ENCODE measurements at places on chromosomes 2 and 18.

- peak; percentile 53 for DNase-seq
These were observed 52.6 kb downstream of the CD28 start for GRCh38 chr2:203758841-203759689.

- DNase-seq, result no peak
These were observed 414.6 kb upstream of the TRIB2 start for GRCh38 chr2:12302140-12302539.

DNA sequence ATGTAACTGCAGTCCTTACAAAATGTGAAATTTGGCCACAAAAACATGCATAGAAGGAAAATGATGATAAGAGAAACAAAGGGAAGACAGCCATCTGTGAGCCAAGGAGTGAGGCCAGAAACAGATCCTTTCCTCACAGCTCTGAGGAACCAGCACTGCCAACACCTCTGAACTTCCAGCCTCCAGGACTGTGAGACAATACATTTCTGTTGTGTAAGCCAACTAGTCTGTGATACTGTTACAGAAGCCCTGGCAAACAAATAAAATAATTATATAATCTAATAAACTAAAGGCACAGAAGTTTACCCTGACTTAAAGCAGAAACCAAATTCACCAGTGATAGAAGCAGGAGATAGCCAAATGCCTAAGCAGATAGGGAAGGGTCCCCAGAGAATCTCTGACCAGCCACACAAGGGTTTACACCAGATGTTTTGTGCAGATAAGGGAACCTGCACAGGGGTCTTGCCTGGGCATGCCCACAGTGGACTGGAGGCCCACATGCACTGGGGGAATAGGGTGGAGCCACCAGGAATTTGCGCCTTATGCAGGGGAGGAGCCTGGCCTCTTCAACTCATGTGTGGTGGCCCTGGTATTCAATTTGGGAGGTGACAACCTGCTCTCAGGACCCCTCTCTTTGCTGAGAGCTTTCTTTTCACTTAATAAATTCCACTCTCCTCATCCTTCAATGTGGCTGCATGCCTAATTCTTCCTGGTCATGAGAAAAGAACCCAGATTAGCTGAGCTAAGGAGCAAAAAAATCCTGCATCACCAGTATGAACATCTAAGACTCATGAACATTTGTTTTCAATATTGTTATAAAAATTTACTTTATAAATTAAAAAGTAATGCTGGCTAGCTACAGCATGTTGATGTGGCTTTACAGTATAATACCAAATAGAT, 3.8 kb upstream of the GCC2 start:
- no peak for DNase-seq

DNA sequence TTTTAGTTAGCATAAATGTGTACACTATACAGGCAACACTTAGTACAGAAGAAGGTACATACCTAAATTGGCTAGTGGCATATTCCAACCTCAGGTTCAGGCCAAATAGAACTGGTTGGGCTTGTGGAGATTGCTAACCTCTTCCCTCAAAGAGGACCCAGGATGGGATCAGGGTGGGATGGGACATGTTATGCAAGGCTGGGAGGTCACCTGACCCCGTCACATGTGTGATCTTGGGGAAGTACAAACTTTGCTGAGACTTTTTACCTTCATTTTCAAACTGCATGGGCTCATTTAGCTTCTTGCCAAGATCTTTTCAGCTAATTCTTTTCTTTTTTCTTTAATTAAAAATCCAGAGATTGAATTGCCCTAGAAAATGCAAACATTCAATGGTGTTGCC, 36.9 kb downstream of the TMEM17 start:
- DNase-seq, result no peak

DNA sequence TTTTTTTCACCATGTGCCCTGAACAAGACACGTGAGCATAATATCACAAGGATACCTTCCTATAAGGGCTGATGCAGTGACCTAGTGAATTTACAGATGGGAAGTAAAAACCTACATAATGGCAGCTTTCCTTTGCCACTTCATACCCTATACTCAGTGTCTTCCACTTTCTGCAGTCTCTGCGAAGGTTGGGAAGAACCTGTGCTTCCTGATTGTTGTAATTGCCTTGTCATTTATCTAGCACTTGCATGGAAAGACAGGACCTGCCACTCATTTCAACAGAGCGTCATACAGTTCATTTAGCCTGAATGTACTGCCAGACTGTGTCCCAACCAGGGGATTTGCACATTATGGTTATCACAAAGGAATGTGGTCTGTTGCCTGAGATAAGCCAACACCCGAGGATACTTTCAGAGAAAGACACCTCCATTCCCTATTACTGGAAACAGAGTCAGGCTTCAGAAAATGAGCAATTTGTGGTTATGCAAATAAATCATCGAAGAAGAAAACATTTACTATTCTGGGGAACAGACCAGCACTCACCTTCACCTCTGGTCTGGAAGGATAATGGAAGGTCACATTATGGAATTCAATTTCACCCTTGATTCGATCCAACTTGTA, 55.0 kb downstream of the ABCB11 start:
- no peak for DNase-seq

DNA sequence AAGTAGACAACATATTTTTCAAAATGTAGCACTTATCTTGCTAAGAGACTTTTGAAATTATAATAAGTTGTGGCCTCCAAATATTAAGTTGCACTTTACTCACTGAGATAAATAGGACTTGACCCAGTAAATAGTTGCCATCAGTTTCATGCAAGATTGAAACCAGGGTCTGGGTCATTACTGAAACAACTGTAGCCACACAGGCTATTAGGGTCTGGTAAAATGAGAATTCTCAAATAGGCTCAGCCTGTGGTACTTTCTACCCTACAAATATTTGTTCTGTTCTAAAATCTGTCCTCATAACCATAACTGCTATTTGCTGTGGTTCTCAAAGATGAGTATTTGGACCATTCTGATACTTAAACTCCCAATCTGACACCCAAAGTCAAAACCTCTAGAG, 115.4 kb upstream of the STK17B start:
- no peak for DNase-seq

DNA sequence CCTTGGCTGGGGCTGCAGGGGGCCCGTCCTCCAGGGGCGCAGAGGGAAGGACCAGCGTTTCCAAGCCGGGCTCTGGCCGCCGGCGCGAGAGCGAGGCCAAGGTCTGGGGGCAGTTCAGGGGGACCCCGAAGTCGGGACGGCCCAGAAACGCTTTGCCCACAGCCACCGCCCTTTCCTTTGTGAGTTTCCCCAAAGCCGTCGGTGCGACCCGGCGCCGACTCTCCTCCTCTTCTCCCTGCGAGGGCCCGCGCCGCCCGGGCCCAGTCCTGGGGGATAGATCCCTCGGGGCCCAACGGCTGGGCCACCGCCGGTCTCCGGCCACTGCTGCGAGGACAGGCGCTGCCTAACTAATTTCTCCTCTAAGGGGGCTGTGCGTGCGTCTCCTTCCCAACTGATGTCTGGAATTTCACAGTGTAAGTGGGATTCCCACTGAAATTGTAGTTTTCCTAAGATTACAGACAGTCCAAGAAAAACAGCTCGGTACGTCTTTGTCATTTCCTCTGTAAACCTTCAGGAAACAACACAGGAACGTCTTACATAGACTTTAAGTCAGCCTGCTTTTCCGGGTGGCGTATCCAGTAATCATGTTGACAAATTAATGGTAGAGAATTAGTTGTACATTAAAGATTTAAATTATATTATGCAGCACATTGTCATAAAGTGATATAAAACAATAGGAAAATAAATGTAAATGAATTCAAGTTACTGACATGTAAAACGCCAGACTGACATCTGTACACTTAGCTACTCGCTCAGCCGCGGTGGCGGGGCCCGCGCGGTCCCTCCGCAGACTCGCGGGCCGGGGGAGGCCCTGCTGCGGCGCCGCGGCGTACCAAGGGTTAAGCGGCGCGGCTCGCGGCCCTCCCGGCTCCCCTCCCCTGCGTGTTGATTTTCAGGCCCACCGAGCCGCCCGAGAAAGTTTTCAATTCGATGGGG, 139.4 kb upstream of the SIX3 start:
- DNase-seq, result no peak

- peak; percentile 41 for DNase-seq
These were observed 29.4 kb downstream of the STAT1 start for GRCh38 chr2:190984595-190984994.

- no peak for DNase-seq
These were observed 82.4 kb upstream of the GATA6 start for GRCh38 chr18:22086973-22087372.

- no peak for DNase-seq
These were observed 411.1 kb downstream of the FIGN start for GRCh38 chr2:163324677-163325076.

- no peak for DNase-seq
These were observed 179.4 kb upstream of the ARL4C start for GRCh38 chr2:234676109-234676782.

DNA sequence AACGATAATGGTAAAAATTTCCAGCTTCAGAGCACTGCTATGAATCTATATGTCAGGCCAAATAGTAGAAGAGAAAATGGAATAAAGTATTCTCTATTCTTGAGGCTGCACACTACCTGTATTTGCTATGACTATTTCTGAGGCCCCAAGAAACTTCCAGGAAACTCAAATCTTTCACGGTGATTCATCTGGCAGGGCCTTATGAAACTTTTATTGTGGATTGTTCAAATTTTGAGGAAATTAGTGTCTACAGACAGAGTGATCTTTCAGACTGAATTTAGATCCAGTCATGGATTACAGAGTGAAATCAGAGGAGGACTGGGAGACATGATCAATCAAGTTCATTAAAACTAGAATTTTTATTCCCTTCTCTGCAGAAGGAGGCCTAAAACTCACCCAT, 4.1 kb upstream of the VSNL1 start:
- no peak for DNase-seq

- no peak for DNase-seq
These were observed 11.5 kb upstream of the POLR1B start for GRCh38 chr2:112530728-112531127.

- DNase-seq, result peak; percentile 39
These were observed 121.8 kb downstream of the MAIP1 start for GRCh38 chr2:200077210-200077650.

- peak; percentile 47 for DNase-seq
These were observed 303.7 kb downstream of the SS18 start for GRCh38 chr18:25786758-25787157.

DNA sequence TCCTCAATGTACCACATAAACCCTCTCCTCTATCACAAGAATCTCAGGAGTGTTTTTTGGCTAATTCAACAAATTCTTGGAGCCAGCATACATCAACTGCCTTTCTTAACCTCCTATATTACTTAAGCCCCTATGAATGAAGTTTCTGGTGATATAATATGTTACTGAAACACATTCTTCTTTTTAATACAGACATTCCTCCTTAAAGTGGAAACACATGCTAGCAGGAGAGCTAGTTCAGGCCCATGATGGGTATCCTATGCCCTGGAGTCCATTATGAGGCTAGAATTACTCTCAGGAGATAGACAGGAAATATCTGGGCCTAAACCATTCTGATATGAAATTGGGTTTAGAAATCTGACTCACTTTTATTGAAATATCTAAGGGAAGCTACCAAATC, 26.6 kb upstream of the RMDN2 start:
- DNase-seq, result no peak

DNA sequence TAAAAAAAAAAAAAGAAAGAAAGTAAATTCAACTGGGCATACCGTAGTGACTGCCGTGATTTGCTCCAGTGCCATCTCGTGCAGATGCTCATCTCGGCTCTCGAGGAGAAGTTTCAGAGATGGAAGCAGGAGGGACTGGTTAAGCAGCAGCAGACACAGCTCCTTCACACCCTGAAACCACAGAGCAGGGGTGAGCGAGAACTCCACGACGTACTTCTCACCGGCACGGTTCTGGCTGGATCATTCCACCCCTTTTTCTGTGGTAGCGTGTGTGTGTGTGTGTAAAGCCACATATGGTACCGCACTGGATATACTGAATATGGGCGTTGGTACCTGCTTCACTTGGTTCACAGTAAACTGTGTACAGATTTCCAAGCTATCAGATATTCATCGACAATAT, 382.2 kb downstream of the NBAS start:
- DNase-seq, result no peak

- peak; percentile 1 for DNase-seq
These were observed 68.1 kb downstream of the MYOM1 start for GRCh38 chr18:3151399-3152264.

DNA sequence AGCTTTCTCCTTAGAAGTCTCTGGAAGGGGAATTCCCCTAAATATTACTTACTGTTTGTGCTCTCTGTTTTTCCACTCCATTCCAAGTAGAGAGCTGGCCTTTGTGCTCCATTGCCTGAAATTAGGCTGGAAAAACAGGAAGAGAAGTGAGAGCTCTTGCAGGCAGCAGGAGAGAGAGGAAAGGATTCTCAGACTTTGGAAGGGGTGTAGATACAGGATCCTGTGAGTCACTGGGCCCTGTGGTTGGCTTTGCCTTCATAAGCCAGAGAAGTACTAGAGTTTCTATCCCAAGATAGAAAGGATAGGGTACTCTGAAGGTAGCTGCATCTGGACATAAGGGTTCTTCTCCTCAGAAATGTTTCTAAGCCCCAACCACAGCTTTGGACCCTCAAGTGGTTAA, 188.9 kb downstream of the CMPK2 start:
- no peak for DNase-seq

DNA sequence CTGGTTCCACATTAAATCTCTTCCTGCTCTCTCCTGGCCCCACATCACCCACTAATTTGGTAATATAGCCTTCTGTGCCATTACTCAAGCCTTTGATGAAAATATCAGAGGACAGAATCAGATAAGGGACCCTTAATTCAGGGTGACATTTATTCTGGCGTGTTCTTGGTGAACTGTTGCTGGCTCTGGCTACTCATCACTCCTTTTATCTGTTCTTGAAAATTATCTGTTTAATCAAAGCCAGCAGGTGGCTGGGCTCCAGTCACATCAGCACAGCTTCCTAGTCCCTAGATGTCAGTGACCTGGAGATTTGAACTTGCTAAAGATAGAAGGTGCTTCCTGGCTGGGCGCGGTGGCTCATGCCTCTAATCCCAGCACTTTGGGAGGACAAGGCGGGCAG, 26.9 kb upstream of the SLC35F6 start:
- DNase-seq, result no peak

DNA sequence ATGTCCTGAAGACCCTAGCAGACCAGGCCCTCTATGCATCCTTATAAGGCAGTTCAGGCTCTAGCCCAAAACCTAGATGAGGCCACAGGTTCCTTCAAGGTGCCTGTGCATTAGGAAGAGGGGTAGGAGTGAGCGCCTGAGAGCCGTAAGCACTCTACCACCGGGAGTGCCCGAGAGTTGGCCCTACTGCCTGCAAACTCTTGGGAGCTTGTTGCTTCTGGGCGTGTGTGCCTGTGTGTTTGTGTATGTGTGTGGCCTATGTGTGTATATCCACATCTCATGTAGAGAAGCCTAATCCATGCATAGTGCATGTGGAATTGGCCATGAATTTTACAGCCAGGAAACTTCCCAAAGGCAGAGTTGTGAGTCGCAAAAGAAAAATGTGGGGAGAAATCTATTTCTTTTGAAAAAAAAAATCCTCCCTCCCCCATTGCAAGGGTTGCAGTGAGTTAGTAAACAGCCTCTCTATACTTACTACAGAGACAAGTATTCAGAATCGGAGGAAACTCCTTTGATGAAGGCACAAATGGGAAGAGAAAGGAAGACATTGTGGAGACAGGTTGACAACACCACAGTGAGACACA, 96.8 kb downstream of the ADD2 start:
- no peak for DNase-seq
